Stimulated activated CD8-positive, alpha-beta memory T cell treated with anti-CD3 and anti-CD28 coated beads, Interleukin-15, amount 100 ng/mL, for 24 hours (primary cell): ENCODE measurements at places on chromosomes 3 and 15.

DNA sequence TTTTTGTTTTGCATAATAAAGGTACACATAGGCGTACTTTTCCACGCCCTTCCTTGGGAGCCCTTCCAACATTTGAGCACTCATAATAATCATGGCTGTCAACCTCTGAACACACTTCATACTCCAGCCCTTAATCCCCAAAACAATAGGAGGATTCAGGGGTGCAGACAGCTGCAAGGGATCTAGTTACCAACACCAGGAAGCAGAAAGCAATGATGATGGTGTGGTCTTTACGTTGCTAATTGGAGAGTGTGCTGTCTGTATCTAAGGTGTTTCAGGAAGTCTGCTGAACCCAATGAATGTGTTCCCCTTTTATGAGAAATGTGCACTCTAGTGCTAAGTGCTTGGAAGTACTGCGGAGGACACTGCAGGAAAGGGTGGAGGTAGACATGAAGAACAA lies 60.3 kb upstream of the PDZRN3 start:
- DNase-seq, result no peak

GRCh38 chr3:47314056-47314764 lies 31.5 kb downstream of the KLHL18 start:
- DNase-seq, result no peak

- DNase-seq, result no peak
Measured at GRCh38 chr3:57041674-57042073, 18.8 kb upstream of the SPATA12 start.

DNA sequence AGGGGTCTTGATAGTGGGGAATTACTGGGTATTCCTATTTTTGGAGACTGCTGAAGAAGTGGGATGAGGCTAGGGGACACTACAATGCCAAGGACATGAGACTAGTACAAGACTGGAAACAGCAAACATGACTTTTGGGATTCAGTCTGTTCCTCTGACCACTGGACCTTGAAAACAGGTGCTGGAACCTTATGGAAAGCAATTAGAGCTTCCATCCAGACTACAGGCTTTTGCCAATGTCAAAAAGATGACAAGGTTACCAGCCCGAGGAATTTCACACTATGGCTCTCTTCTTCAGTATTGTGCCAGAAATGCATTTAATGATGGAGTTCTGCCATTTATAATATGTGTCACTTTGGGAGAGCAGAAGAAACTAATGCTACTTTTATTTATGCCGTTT lies 282.6 kb downstream of the GAP43 start:
- DNase-seq, result no peak

GRCh38 chr3:99330281-99330680 lies 308.1 kb upstream of the COL8A1 start:
- no peak for DNase-seq

DNA sequence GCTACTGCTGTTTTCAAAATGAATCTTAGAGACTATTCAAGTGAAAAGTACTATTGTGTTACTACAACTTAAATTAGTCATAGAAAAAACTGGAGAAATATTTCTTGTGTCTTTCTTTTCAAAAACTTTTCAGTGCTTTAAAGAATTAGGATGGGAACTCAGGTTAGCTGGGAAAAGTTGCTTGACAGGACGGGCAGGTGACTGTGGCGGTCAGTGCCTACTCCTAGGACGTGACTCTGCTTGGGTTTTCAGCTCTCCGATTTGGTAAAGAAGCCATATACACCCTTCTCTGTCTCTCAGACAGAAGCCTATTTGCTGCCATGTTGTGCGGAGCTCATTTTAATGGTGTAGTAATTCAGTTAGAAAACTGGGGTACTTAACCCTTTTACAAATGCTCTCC lies 89.8 kb upstream of the CACNA2D3 start:
- DNase-seq, result no peak

GRCh38 chr3:194023501-194024280 lies 112.3 kb upstream of the HES1 start:
- DNase-seq, result no peak

- no peak for DNase-seq
Measured at GRCh38 chr3:38623539-38623938, 25.9 kb downstream of the SCN5A start.

GRCh38 chr3:9778143-9779074 lies 8.7 kb upstream of the CAMK1 start:
- no peak for DNase-seq

DNA sequence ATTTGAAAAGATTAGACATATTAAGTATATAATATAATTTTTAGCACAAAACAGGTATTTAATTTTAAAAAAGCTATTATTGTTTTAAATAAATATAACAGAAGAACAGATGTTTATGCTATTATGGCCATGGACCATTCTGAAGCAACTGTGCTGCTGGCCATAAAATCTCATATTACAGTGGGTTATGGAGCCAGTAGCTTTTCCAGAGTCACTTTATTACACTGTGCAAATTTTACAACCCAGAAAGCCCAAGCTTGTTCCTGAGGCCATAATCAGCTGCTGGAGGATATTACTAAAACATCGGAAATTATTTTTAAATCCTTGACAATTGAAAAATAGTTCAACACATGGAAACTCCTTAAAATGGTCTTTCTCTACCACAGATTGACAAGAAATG lies 557.3 kb upstream of the KCNMB2 start:
- DNase-seq, result no peak

DNA sequence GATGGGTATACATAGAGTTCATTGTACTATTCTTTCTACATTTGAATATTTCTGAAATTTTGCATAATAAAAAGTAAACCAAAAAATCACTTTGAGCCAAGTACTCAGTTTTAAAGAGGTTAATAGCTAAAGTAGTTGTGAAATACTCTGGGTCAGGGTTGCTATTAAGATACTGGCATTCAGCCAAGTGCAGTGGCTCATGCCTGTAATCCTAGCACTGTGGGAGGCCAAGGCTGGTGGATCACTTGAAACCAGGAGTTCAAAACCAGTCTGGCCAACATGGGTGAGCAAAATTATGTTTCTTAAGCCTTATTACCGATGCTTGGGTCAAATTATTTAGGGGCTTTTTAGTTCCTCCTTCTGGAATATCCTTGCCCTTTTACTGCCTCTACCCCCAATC lies 122.0 kb upstream of the MELTF start:
- DNase-seq, result no peak

DNA sequence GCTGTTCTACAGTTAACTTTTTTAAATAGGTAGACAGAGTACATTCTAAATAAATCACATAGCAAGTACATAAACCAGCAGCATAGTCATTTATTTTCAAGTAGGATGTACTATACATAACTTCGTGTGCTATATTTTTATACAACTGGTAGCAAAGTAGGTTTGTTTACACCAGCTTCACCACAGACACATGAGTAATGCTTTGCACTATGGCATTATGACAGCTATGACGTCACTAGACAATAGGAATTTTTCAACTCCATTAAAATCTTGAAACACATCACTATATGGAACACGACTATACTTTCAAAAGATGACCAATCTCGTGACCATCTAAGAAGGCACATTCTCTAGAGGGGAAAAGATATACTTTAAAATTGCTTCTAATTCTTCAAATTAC lies 3.5 kb downstream of the TEX55 start:
- no peak for DNase-seq

DNA sequence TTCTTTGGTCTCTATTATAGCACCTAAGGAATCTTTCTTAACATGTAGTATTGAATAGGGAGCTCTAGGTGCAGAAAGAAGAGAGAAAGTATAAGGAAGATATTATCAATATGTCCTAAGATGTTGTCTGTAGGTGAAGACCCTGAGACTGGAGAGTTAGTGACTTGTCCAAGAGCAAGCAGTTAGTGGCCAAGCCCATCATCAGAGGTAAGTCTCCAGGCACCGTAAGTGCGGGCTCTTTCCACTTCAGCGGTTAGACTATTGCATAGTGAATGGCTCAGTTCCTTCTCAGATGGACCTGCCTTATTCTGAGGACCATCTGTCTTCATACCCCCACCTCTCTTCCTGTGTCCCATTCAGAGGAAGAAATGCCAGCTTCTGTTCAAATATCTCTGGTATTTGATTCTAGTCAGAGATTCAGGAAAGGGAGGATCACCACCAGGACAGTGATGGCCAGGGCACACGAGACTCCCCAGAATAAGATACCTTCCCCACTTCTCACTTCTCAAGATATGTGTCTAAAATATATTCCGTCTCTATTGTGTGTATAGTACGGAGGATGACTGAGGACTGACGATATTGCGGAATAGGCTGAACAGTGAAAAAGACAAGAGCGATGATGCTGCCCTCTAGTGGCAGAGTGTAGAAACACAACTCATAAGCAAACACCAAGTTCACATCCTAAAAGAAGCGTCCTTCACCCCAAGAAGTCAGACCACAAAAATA lies 19.1 kb upstream of the ADGRG7 start:
- DNase-seq, result no peak
